ENCODE measurements at places on chromosomes 16 and 17.

- DNase-seq = no peak
Observed at GRCh38 chr16:78689028-78689427, 589.6 kb downstream of the WWOX start.

DNA sequence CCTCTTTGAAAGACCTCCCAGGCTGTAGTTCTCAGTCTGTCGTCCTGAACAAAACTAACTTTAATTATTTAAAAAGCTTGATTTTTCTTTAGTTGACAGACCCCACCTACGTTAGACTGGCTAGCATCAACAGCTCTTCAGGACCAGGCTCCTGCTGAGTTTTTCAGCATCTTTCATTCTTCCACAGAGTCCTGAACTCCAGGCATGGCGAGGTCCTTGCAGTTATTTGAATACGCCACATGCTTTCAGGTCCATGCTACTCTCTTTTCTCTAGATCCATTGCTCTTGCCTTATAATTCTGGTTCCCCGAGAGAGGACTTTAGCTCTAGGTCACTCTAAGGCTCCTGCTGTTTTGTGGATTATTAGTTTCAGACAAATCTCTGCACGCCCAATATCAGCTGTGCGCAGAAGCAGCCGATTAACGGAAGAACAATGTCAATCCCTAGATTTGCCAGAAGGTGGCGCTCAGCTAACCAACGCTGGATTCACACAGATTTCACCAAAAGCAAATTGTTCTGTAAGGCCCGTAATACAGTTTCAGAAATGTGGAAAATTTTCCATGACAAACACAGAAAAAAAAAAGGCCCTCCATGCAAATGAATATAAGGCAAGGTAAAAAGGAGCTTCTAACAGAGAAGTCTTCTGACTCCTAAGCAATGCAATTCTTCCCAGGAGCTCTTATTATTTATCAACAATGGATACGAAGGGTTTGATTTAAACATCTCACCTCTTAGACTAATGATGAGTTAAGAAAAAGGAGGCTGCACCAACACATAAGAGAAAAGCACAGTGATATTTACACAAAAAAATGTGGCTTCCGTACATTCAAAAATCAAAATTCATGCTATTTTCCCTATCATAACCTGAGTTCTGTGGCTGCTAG, 33.5 kb upstream of the BCO1 start:
- no peak for DNase-seq

DNA sequence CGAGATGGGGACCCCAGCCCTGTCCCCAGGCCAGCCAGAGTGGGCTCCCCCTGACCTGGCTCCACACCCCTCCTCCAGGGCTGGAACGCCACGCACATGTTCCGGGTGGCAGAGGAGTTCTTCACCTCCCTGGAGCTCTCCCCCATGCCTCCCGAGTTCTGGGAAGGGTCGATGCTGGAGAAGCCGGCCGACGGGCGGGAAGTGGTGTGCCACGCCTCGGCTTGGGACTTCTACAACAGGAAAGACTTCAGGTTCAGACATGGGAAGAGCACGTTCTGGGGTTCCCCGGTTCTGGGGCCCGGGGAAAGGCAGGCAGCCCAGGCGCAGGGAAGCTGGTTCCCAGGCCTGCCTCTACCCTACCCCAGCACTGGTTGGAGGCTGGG, 4.6 kb downstream of the ACE start:
- DNase-seq = no peak

DNA sequence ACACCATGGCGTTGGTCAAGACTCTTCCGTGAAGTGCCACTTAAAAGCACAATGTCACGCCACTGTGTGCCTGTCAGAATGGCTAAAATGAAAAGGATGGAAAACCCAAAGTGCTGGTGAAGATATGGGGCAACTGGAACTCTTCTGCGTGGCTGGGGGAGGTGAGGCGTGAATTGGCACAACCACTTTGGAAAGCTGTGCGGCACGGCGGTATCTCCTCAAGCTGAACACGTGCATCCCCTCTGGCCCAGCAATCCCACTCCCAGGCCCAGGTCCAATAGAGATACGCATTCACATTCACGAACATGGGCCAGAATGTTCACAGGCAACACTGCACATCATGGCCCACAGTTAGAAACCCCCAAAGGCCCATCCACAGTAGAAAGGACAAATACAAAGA, 8.9 kb downstream of the DUSP3 start:
- DNase-seq = no peak

DNA sequence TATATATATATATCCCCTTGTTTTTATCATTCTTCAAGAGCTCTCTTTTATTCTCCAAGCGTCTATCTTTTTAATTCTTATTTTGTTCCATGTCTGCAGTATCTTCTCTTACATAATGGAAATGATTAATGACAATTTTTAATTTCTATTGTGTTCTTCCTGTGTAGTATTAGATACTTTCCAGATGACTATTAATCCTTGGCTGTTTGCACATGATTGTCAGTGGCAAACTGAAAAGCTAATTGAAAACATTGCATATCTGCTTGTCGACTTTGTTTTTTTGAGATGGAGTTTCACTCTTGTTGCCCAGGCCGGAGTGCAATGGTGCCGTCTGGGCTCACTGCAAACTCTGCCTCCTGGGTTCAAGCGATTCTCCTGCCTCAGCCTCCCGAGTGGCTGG, 124.7 kb downstream of the BCAS3 start:
- DNase-seq = no peak

DNA sequence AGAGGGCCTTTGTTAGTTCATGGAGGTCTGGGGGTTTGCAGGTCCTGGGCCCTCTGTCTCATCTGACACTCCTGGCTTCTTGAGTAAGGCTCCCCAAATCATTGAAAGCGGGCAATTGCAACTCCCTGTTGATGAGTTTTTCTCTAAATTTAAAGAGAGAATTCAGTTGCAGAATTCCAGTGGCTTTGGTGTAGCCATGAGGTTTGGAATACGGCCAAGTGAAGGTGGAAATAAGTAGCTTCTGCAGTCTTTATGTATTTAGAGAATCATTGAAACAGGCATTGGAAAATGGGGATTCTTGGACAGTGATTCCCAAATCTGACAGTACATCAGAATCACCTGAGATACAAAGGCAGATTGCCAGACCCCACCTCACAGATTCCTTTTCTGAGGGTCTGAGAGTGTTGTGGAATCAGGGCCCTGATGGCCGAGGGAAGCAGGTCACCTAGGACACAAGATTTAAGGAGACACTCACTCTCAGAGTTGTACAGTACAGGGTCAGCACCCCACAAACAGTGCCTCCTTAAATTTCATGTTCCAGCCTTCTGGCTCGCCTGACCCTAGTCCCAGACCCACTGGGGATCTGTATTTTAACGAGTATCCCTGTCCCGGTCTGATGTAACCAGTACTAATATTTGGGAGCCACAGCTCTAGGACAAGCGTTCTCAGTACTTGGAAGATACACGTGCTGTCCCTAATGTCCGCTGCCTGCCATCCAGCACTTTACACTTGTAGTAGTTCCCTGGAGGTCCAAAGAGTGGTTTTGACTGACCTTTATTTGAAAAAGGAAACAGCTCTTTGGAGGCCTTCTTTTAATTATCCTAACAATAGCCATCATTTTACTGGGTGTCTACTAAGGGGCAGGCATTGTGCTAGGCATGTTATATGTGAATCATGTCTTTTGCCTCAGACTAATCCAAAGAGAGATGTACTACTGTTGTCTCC, 37.8 kb downstream of the YPEL2 start:
- no peak for DNase-seq

- DNase-seq = no peak
Observed at GRCh38 chr17:39678340-39679116, 9.3 kb downstream of the PGAP3 start.

GRCh38 chr17:72488555-72489271, 367.9 kb downstream of the SOX9 start:
- DNase-seq = no peak

DNA sequence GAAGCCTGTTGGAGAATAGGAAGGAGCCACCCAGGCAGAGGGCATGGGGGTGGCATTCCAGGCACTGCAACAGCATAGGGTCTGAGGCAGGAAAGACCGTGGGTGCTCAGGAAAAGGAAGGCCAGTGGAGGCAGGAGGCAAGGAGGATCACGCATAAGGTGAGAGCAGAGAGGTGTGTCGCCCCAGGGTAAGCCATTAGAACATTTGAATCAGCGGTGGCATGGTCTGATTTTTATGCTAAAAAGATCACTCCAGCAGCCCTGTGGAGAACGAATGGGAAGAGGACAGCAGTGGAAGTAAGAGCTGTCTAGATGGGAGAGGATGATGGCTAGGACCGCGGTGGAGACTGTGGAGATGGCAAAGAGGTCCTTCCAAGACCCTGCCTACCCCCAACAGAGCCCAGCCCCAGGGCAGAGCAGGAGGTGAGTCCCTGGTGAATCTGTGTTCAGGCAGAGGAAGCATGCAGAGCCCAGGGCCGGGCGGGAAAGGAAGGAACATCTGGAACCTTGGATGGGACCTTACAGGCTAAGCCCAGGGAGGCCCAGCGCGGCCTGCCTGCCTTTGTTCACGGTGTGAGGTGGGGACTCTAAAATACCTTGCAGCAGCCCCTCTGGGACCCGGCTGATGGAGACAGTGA, 7.8 kb downstream of the LPO start:
- DNase-seq = no peak
